ENCODE measurements at places on chromosomes 11 and 22. TPM values are rescaled to one million over a fixed set of nuclear protein-coding genes. Genes with fewer than 3 reads are reported as not detected.
A peak's percentile ranks its signal among the peaks of the same experiment; 100 is the strongest.

DNA sequence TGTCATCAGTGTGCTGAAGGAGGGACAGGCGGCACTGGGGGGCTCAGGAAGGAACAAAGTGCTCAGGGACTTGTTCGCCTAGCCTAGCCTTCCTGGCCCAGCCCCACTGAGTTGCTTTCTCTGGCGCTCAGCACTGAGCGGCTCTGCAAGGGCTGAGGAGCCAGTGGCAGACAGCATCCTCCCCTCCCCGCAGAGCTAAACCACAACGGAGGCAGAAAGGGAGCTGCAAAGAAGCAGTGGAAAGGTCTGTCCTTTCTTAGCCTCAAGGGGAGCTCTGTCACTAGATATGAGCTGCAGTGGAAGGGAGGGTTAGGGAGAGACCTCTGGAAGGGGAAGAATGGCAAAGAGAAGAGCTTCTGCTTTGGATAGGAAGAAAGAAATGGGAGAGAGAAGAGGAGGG is 89.7 kb upstream of the PHOX2A start:
- H3K4me1 ChIP-seq = no peaks in the 10 kb centered on the region
- H3K4me3 ChIP-seq = no peak overlapping the region
- no peaks in the 10 kb centered on the region for H3K27me3 ChIP-seq
- no peak overlapping the region for H3K27ac ChIP-seq
- no peak for DNase-seq

CCDC116 gene
- 0.33 TPM for total RNA-seq

OOSP4A gene
- not detected for total RNA-seq

GRCh38 chr11:126645186-126645585 is 289.7 kb downstream of the ST3GAL4 start:
- no peaks in the 10 kb centered on the region for H3K4me1 ChIP-seq
- H3K36me3 ChIP-seq = no peaks in the 10 kb centered on the region
- H3K4me3 ChIP-seq = no peak overlapping the region
- H3K27me3 ChIP-seq = no peaks in the 10 kb centered on the region
- no peak overlapping the region for H3K27ac ChIP-seq

DNA sequence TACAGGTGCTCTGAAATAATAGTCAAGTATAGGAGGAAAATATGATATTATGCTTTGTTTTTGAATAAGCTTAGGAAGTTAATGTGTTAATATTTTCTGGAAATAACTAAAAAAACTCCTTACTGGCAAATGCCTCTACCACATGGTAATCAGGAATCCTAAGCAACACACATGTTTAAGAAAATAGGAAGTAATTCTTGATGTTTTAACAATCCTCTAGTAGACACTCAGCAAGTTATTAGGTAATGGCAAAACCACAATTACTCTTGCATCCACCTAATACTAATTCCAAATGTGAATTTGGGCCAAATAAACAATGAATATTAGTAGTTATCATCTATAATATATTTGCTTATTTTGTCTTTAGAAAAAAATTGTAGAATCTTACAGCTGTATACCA is 53.6 kb downstream of the SLC35F2 start:
- H3K27ac ChIP-seq = no peak overlapping the region
- no peak overlapping the region for H3K4me3 ChIP-seq
- H3K27me3 ChIP-seq = no peaks in the 10 kb centered on the region
- H3K4me1 ChIP-seq = no peaks in the 10 kb centered on the region

- H3K27ac ChIP-seq = peak overlapping the region; percentile 77
- no peak for DNase-seq
- H3K4me3 ChIP-seq = peak overlapping the region; percentile 52
These were observed 13.4 kb downstream of the NFAM1 start for GRCh38 chr22:42418811-42419242.

GRCh38 chr11:106794058-106794457 is 224.2 kb downstream of the GUCY1A2 start:
- no peaks in the 10 kb centered on the region for H3K4me1 ChIP-seq
- no peaks in the 10 kb centered on the region for H3K27me3 ChIP-seq
- H3K36me3 ChIP-seq = no peaks in the 10 kb centered on the region

MUS81 gene
- 42.9 TPM for total RNA-seq

PTH gene
- total RNA-seq = not detected

PCSK7 gene
- 44.2 TPM for total RNA-seq

DNA sequence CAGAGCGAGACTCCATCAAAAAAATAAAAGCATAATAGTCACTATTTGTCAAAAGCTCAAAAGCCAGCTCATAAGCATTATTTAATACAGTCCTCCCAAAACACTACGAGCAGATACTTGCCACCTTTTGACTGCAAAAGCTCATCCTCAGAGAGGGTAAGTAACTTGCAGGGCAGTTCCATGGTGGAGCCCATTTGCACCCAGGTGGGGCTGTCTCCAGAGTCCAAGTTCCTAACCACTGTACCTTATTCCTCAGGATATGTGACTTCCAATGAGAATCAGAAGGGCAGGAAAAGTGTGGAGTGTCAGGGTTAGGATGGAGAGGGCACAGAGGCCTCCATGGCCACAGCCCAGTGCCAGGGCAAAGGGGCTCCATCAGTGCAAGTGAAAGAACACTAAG is 28.6 kb upstream of the POU2AF1 start:
- H3K36me3 ChIP-seq = no peaks in the 10 kb centered on the region
- no peaks in the 10 kb centered on the region for H3K27me3 ChIP-seq
- DNase-seq = no peak
- H3K27ac ChIP-seq = no peak overlapping the region
- H3K4me3 ChIP-seq = no peak overlapping the region
- no peaks in the 10 kb centered on the region for H3K4me1 ChIP-seq

DNA sequence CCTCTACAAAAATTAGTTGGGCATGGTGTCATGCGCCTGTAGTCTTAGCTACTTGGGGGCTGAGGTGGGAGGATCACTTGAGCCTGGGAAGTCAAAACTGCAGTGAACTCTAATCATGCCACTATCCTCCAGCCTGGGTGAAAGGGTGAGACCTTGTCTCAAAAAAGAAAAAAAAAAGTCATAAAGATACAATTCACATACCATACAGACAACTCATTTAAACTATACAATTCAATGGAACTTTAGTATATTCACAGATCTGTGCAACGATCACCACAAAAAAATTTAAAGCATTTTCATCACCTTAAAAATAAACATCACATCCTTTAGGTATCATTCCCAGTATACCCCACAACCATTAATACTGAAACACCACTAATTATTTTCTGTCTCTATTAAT is 201.2 kb downstream of the PGR start:
- H3K4me3 ChIP-seq = no peak overlapping the region
- no peaks in the 10 kb centered on the region for H3K36me3 ChIP-seq
- no peaks in the 10 kb centered on the region for H3K27me3 ChIP-seq
- no peak for DNase-seq

DNA sequence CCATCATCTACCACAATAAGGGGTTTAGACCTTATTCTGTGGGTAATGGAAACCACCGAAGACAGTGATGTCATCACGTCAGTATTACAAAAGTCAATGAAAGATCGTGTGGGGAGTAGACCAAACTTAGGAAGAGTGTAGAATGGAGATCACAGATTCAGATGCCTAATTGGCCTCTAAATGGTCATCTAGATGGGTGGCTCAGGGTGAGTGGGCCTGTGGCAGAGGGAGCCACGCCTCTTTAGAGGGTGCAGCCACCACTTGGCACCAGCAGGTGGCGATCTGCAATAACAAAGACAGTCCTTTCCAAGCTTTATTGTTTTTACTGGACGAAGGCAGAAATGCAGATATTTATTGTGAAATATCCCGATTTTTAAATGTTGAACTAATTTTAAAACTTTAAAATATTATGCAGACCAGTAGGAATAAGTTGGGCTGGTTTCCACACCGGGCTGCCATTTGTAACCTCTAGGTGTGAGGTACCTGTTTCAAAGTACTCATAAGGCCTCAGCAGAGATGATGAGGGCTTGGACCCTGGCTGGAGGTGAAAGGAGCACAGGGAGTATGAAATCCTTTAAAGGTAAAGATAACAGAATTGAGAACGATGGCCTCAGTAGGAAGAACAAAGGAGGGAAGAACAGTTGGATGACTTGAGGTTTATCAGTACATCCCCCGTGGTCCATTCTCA is 222.0 kb downstream of the DBX1 start:
- no peak overlapping the region for H3K4me3 ChIP-seq
- no peak for DNase-seq

GRCh38 chr11:88827018-88827676 is 238.6 kb downstream of the GRM5 start:
- H3K36me3 ChIP-seq = no peaks in the 10 kb centered on the region
- no peak overlapping the region for H3K27ac ChIP-seq
- H3K4me1 ChIP-seq = no peaks in the 10 kb centered on the region
- no peak for DNase-seq
- H3K4me3 ChIP-seq = no peak overlapping the region

- H3K27ac ChIP-seq = peak overlapping the region; percentile 38
- no peak overlapping the region for H3K4me3 ChIP-seq
These were observed 141.6 kb downstream of the SNX19 start for GRCh38 chr11:130774703-130775102.

ADAMTS15 gene
- total RNA-seq = 21.9 TPM

GRCh38 chr11:60762851-60763691 is 6.4 kb downstream of the MS4A15 start:
- DNase-seq = no peak
- no peaks in the 10 kb centered on the region for H3K27me3 ChIP-seq
- H3K4me3 ChIP-seq = no peak overlapping the region
- no peak overlapping the region for H3K27ac ChIP-seq

RFPL3 gene
- total RNA-seq = not detected

GPR83 gene
- total RNA-seq = not detected

ZNF280B gene
- total RNA-seq = 0.33 TPM

DNA sequence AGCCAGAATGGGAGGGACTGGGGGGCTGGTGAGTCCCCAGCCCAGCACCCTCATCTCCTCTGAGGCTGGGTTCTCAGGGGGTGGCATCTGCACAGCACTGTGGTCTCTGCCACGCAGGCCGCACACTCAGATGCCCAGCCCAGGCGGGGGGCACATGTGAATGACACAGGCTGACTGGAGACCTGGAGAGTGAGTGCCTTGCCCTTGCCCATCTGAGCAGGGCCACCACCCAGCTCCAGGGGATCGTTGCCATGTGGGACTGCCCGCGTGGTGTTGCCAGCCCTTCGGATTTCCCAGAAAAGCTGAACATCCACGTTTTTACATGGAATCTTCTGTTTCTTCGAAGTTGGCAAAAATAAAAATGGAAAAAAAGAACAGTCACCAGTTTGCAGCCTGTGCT is 18.9 kb downstream of the PRDM11 start:
- H3K4me1 ChIP-seq = peaks cover 6% of the 10 kb centered on the region
- H3K36me3 ChIP-seq = no peaks in the 10 kb centered on the region
- no peak overlapping the region for H3K27ac ChIP-seq
- DNase-seq = no peak
- no peaks in the 10 kb centered on the region for H3K27me3 ChIP-seq
